T-cell (primary cell): ENCODE measurements at places on chromosomes 5 and 9. TPM values are rescaled to one million over a fixed set of nuclear protein-coding genes. Genes with fewer than 3 reads are reported as not detected.

DNA sequence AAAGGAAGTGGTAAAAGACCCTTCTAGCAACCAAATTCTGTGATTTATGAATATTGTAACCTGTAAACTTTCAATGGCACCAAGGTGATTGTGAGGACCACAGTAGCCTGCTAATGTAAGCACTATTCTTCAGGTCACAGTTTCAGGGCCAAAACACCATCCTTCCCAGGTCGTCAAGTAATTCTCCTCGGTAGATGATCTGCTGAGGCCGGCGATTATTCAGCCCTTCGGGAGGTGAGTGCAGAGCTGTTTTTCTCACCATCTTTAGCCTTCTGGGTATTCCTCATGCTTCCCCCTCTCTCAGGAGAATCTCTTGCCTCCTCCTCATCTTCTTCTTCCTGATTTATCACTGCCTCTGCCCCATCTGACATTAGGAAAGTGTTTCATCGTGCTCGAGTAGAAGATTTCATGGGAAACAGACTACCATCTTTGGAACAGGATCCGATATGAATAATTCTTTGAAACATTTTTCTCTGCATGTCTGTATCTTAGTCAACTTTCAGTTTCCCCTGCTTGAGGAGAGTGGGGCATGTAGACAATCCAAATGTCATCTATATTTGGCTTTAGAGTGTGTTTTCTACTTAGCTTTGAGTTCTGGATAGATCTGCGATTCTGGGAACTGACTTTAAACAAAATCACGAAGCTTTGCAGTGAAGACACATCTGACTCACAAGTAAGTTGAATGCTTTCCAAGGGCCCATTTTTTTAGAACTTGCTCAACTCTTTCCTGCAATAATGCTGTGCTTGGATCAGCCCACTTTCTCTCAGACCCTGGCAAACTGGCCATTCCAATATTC is 173.9 kb downstream of the AOPEP start:
- H3K4me3 ChIP-seq: no peak overlapping the region
- DNase-seq: no peak
- no peak overlapping the region for H3K27ac ChIP-seq
- H3K27me3 ChIP-seq: no peaks in the 10 kb centered on the region

- no peak for DNase-seq
- H3K4me1 ChIP-seq: no peaks in the 10 kb centered on the region
- no peak overlapping the region for H3K27ac ChIP-seq
Measured at GRCh38 chr5:102818934-102819333, 63.8 kb downstream of the PAM start.

DNA sequence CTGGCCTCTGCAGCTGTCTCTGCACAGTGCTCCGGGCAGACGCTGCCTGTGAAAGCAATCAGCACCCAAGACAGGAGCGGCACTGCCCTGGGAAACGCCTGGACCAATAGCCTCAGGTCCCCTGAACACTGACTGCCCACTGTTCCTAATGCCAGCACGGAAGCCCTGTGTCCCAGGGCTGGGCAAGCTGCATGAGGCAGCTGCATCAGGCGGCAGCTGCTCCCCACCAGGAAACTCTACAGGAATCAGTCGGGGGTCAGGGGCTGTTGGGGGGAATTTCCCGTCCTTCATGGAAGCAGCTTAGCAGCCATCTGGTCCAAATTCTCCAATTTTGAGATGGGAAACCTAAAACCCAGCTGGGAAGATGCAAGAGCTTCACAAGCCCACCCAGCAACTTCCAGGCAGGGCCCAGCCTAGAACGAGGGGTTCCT is 118.6 kb downstream of the VAV2 start:
- no peak overlapping the region for H3K27ac ChIP-seq
- H3K36me3 ChIP-seq: no peaks in the 10 kb centered on the region
- H3K4me1 ChIP-seq: peaks cover 9% of the 10 kb centered on the region
- H3K27me3 ChIP-seq: no peaks in the 10 kb centered on the region

- H3K4me1 ChIP-seq: no peaks in the 10 kb centered on the region
- DNase-seq: peak; percentile 11
- H3K27ac ChIP-seq: no peak overlapping the region
- H3K36me3 ChIP-seq: no peaks in the 10 kb centered on the region
- no peak overlapping the region for H3K4me3 ChIP-seq
Measured at GRCh38 chr9:129773262-129774048, 20.6 kb upstream of the PTGES start.

DNA sequence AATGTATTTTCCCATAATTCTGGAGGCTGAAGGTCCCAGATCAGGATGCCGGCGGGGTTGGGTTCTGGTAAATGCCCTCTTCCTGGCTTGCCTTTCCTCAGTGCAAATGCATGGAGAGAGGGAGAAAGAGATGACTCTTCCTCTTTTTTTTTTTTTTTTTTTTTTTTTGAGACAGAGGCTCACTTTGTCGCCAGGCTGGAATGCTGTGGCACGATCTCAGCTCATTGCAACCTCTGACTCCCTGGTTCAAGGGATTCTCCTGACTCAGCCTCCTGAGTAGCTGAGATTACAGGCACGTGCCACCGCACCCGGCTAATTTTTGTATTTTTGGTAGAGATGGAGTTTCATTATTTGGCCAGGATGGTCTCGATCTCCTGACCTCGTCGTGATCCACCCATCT is 300.0 kb upstream of the TAS2R1 start:
- no peak overlapping the region for H3K4me3 ChIP-seq
- no peak for DNase-seq
- H3K4me1 ChIP-seq: no peaks in the 10 kb centered on the region
- H3K27ac ChIP-seq: no peak overlapping the region
- H3K36me3 ChIP-seq: no peaks in the 10 kb centered on the region

DNA sequence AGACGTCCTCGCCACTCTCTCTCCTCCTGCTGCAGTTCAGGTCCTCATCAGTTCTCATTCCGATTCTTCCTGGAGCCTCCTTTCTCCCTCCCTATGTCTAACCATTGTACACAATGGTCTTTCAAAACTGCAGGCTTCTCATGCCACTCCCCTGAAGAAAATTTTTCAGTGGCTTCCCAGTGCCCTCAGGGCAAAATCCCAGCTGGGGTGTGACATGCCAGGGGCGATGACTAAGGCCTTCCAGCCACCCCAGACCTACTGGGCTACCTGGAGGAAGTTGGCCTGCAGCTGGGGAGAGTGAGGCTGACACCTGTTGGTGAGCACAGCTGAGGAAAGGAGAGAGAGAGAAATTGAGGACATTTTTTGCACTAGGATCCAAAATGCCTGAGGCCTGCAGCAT is 65.2 kb downstream of the SREK1 start:
- H3K27ac ChIP-seq: no peak overlapping the region
- H3K27me3 ChIP-seq: no peaks in the 10 kb centered on the region
- H3K36me3 ChIP-seq: no peaks in the 10 kb centered on the region
- no peaks in the 10 kb centered on the region for H3K4me1 ChIP-seq

CD72 gene
- total RNA-seq: 7.1 TPM

GRIA1 gene
- not detected for total RNA-seq

ORM2 gene
- not detected for total RNA-seq

ANXA6 gene
- 266 TPM for total RNA-seq
